ENCODE measurements at places on chromosomes 7 and 10.

DNA sequence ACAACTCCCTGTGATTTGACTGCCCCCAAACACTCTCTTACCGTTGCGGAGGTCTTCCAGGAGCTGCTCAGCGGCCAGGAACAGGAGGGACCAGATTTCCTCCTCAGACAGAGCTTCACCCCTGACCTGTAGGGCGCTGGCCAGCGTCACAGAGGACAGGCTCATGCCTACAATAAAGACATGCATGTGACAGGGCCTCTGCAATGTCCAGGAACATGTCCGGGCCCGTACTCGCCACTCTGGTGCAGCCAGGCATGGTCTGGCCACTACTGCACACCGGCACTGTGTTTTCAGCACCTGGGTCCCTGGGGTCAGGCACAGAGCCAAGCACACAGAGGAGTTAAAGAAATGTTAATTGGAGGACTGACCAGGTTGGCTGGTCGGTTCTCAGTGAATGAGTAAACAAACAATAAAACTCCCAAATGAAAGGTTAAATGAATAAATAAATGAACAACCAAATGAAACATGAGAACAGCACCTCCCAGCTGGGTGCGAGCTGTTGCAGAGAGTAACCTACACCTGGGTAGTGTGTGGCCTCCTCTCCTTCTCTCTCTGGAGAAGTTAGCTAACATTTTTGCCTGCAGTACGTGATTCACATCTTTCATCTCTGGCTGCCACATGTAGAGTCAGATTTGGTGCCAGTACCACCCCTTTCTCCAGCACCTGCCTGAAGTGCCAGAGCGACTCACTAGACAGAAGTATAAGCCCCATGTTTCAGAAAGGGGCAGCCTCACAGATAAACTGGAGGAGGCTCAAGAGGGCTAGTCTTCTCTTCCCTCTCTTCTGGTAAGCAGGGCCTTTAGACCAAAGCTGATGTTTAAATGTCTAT lies 22.8 kb downstream of the FRMPD2 start:
- DNase-seq, result no peak

DNA sequence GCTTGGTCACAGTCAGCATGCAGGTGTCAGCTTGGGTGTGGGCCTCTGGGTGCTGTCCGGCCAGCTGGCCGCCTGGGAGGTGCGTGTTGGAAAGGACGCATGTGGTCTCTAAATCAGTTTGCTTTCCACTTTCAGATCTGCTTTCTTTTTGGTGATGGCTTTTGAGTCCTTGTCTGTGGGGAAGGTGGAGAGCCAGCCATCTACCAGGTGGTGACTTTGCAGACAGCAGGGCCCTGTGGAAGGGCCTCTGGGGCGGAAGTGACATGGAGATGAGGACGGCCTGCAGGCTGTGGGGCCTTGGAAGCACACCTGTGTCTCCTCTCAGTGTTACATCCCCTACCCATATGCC lies 59.4 kb downstream of the WDR37 start:
- DNase-seq, result no peak

DNA sequence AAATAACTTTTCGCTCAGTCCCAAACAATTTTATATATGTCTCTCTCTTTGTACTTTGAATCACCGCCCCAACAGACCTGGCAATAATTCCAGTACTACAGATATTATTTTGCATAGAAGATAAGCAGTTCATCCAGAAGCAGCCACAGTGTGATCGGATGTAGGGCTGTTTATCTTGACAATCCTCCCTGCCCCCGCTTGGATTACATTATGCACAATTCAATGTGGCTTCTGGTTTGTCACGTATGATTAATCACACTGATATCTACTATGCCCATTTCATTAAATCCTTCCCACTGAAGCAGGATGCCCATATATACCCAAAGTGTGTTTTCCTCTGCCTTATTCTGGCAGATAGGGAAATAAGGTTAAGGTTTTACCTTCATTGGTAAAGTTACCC lies 115.2 kb downstream of the PDE1C start:
- DNase-seq, result no peak

- DNase-seq, result no peak
These were observed 53.0 kb downstream of the PDK4 start for GRCh38 chr7:95543312-95543711.

DNA sequence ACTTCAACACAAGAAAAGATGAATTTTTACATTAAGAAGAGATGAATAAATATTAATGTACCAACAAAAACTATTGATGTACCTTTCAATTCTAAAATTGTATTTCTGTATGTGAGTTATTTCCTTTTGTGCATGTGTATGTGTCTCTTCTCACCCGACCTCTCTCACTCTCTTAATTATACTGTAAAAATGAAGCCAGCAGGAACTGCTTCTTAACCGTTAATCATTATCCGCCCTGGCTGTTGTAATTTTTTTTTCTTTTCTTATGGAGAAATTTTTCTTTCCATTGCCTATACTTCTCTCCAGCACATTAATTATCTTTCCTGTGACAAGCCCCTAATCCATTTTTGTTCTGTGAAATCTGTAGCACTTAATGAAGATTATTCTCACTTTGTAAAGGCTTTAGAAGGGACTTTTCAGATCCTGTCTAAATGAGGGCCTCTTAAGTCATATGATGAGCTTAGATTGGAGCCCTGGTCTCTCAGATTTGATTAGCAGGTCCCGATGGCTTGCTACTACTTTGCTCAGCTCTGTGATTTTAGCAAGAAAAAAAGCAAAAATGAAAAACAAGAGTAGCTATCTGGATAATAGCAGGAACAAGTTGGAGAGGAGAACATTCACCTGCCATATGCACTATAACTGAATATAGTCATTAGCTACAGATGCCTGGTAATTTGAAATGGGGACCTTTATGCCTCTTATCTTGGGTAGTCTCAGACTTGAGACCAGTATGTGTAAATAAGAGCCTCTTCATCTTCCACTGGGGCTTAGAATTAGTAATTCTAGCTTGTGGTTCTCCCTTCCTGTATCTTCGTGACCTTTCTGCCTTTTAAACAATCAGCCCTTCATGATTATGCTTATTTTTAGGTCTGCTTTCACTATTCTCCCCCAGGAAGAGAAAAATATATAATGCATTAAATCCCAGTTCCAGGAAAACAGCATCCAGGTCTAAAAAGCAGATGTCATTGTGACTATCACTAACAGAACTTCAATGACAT lies 80.0 kb upstream of the COL1A2 start:
- no peak for DNase-seq

DNA sequence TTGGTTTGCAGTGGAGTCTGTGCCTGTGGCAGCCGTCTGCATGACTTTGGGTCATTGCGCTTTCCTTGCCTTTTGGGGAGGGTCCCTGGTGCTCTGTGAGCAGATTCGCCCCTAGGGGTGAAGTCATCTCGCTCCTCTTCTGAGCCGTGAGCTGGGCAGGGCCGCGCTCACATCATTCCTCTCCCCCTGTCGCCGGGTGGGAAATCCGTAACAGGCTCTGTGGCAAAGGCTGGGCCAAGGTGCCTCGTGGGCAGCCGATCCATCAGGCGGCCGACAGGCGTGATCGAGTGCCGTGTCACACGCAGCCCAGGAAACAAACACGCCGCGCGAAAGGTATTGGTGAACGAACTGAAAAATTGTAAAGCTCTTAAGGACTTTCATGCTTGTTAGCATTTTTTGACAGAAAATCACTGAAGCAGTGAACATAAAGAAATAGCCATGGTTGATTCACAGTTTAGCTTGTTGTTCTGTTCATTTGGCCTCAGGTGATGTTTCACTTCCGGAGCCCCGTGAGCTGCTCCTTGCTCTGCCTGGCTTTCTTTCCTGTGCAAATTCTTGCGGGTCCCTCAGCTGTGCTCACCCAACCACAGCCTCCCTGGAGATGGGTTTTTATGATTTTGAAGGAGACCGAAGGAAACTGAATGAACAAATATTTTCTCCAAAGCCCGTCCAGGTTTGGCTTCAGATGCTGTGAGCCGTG lies 122.1 kb downstream of the NKX6-2 start:
- no peak for DNase-seq

DNA sequence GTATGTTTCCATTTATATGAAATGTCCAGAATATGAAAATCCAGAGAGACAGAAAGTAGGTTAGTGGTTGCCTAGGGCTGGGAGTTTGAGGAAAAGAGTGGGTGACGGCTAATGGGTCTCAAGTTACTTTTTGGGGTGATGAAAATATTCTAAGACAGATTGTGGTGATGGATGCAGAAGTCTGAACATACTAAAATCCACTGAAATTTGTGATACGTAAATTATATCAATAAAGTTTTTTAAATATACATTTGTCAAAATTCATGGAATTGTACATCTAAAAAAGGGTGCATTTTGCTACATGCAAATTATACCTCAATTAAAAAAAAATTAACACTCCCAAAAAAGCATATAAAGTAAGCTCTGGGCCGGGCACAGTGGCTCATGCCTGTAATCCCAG lies 9.4 kb downstream of the DDIT4 start:
- DNase-seq, result no peak

DNA sequence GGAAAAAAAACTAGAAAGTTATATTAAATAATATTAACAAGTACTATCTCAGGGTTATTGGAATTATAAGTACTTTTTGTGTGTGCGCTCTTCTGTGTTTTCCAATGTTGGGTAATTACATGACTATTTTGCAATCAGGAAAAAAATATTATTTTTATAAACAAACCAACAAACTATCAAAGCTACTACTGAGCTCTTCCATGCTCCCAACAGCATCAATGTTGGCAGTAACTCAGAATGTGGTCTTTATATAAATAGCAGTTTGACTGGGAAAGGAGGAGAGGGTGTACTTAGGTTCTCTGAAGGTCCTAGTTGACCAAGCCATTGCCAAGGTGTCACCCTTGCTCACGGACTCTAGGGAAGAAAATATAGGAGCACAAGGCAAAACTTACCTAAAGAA lies 15.0 kb downstream of the MTERF1 start:
- DNase-seq, result no peak

DNA sequence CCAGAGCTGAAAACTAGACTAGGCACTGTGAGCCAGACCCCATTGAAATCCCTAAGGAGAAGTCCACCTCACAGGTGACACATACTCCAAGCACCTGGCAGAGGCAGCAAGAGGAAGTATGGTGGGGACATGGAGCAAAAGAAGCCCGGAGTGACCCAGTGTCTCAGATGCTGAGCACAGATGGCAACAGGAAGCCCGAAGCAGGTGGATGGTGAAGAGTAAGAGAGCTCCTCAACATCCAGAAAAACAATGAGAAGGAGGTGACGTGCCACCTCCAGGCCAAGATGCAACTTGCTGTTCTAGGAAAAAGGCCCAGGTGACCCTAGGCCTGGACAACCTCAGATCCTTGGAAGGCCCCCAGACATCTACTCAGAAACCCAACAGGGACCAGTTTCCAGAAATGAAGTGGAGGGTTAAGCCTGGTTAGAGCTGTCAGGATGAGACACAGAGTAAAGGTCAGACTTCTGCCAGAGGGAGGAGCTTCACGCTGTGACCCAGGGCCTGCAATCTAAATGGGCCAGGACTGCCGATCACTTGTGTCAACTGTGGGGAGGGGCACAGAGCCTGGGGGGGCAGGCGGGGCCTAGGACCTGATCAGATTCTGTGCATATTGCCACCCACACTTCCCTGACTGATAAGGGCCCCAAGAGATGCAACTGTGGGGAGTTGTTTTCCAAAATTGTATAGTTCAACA lies 2.4 kb upstream of the COBL start:
- no peak for DNase-seq

All from activated CD4-positive, CD25-positive, alpha-beta regulatory T cell (primary cell).